ENCODE measurements at places on chromosomes 12 and 14.

- DNase-seq, result no peak
Observed at GRCh38 chr12:127998988-127999387, 268.0 kb upstream of the TMEM132C start.

GRCh38 chr14:22884738-22885523 is 1.9 kb downstream of the REM2 start:
- no peak for DNase-seq

- DNase-seq, result no peak
Observed at GRCh38 chr12:110540048-110540447, 37.9 kb downstream of the RAD9B start.

GRCh38 chr14:64910847-64911495 is 3.3 kb upstream of the CHURC1 start:
- DNase-seq, result no peak

- no peak for DNase-seq
Observed at GRCh38 chr12:129063600-129063999, 210.3 kb downstream of the GLT1D1 start.

DNA sequence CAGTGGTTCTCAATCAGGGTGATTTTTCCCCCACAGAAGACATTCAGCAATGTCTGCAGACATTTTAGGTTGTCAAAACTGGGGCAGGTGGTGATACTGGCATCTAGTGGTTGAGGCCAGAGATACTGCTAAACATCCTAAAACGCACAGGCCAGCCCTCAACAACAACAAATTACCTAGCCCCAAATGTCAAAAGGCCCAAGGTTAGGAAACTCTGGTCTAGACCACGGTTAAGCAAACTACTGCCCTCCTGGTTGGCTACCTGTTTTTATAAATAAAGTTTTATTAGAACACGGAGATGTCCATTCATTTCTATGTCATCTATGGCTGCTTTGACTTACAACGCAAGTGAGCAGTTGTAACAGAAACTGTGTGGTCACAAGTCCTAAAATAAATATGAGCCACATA is 186.7 kb downstream of the EFCAB11 start:
- DNase-seq, result no peak

DNA sequence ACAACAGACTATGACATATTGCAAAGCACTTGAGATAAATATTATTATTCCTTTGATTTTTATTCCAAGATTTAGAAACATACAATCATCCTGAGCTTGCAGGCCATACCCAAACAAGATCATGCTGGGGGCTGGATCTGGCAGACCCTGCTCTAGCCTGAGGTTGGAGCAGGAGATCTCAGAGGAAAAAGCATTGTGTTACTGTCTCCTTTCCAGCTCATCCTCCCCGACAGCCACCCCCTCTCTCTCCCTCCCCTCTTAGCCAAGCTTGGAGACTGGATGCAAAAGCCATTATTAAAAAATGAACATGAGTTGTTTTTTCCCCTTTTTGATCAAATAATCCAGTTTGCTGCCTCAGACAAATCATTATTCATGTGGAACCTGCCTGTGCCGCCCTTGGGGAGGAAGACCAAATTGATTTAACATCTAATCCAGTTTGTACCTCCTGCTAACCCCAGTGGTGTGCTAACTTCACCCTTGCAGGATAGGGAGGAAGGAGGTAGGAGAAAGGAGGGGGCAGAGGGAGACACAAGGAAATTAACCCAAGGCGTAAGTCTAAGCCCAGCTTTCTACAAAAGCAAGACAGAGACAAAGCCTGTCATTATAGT is 565.8 kb upstream of the TBX3 start:
- no peak for DNase-seq

DNA sequence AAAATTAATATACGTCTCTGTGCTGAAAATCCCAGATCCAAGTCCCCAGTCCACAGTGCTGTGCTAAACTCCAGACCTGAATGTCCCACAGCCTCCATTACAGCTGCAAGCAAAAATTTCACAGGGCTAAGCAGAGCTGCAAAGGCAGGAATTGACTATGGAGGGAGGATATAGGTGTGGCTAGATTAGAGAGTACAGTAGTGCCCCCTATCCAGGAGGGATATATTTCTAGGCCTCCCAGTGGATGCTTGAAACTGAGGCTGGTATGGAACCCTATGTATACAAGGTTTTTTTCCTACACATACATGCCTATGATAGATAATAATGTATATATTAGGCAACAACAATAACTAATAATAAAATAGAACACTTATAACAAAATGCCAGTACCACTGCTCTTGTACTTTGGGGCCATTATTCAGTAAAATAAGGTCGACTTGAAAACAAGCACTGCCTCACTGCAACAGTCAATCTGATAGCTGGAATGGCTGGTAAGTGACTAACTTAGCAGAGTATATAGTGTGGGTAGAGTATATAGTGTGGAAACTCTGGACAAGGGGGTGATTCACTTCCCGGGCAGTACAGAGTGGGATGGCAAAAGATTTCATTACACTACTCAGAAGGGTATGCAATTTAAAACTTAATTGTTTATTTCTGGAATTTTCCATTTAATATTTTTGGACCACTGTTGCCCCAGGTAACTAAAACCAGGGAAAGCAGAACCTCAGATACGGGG is 82.7 kb downstream of the C14orf132 start:
- no peak for DNase-seq

DNA sequence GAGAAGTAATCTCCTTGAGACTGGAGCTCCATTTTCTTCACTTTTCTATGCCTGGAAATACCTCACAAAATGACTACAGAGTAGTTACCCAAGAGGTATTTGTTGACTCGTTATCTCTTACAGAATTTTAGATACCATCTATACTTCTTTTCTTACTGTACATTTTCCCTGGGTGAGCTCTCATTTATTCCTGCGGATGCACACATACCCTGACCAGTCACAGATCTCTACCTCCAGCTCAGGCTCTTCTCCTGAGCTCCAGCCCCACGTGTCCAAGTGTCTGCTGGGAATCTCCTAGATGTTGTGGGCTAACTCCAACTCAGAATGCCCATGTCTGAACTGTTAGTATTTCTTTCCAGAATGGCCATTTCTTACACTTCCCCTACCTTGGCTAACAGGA is 403.1 kb downstream of the RAD51B start:
- DNase-seq, result no peak

DNA sequence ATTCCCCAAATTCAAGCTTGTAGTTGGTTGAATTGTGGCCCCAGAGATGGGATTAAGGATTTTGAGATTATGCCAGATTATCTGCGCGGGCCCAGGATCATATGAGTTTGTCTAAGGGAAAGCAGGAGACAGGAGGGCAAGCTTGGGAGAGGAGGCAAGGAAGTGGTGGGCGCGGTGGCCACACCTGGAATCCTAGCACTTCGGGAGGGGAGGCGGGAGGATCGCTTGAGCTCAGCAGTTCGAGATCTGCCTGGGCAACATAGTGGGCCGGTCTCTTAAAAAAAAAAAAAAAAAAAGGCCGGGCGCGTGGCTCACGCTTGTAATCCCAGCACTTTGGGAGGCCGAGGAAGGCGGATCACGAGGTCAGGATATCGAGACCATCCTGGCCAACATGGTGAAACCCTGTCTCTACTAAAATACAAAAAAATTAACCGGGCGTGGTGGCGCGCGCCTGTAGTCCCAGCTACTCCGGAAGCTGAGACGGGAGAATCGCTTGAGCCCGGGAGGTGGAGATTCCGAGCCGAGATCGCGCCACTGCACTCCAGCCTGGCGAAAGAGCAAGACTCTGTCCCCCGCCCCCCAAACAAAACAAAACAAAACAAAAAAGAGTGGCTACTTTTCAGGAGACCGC is 881 bp upstream of the PUS1 start:
- no peak for DNase-seq

All from AG04449 (cell line).